ENCODE measurements at places on chromosomes 3 and 15.

DNA sequence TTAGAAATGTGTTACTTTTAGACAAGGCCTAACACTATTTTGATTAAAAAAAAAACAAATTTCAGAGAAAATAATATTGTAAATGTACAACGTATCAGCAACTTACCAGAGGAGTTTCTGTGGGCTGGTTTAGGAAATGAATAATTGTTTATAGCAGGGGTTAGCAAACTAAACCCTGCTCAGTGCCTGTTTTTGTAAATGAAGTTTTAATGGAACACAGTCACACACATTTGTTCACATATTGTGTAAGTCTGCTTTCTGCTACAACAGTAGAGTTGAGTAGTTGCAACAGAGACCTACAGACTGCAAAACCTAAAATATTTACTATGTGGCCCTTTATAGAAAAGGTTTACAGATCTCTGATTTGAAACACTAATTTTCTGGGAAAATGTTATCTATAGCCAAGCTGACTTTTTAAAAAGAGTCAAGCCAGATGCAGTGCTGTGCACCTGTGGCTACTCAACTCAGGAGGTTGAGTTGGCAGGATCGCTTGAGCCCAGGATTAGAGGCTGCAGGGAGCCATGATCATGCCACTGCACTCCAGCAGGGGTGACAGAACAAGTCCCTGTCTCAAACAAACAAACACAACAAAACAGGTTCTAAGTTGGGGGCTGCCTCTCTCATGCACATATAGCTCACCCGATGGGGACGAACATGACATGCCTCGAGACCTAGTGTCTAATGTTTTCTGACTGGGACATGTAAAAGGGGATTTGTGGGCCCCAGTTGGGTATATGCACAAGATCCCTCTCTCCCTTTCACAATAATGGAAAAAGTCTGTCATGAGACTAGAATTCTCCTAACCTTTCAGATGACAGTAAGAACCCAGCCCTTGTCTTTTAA, 182.5 kb downstream of the TNIK start:
- no peak for DNase-seq

GRCh38 chr3:41209646-41210045, 10.3 kb downstream of the CTNNB1 start:
- DNase-seq = no peak

DNA sequence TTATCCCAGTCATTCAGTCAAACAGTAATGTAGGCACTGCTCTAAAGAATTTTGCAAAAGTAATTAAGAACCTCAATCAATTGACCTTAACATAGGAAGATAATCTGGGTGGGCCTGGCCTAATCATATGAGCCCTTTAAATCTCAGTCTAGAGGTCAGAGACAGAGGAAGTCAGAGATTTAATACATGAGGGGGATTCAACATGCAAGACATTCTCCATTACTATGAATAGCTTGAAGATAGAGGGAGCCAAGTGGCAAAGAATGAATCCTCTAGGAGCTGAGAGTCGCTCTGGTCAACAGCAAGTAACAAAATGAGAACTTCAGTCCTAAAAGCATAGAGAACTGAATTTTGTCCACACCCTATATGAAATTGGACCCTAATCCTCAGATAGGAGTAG, 39.0 kb upstream of the MBNL1 start:
- no peak for DNase-seq

DNA sequence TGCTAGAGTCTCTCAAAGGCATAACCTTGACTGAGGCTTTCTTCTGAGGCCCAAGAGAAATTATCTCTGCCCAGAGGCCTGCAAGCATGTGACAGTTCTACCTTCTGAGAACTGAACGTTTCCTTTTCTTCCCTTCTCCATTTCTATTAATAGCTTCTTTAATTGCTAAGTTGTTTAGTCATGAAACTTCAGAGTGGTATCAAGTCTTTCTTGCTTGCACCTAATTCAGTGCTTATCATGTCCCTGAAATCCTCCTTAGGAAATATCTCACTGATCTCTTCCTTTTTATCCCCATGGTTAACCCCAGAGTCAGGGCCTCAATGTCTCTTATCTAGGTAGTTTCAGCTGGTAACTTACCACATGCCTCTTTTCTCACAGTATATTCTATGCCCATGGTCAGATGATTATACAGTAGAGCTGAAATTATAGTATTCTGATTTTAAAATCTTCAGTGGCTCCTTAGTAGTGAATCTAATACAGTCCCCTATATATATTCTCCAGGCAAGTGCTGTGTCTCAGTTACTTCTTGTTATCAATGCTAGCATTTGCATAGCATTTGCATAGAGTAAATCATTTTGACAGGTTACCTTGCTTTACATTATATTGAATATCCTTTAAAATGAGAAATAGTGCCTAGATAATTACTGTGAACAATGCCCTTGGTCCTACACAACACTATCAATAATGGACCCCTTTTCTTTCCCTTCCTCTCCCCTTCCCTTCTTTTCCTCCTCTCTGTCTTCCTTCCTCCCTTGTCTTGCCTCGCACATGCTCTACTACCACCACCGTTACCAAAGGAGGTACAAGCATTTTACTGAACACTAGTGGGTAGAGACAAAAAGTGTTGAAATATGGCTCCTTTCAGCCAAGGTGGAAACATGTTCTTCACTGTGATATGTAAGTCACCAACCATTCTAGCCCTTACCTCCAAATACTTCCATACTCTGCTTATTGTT, 33.0 kb downstream of the KBTBD8 start:
- DNase-seq = no peak

GRCh38 chr3:184608209-184608608, 46.6 kb downstream of the EPHB3 start:
- no peak for DNase-seq

- no peak for DNase-seq
Observed at GRCh38 chr3:185658504-185658912, 72.4 kb downstream of the SENP2 start.

- DNase-seq = no peak
Observed at GRCh38 chr3:28799084-28799483, 450.5 kb upstream of the AZI2 start.

DNA sequence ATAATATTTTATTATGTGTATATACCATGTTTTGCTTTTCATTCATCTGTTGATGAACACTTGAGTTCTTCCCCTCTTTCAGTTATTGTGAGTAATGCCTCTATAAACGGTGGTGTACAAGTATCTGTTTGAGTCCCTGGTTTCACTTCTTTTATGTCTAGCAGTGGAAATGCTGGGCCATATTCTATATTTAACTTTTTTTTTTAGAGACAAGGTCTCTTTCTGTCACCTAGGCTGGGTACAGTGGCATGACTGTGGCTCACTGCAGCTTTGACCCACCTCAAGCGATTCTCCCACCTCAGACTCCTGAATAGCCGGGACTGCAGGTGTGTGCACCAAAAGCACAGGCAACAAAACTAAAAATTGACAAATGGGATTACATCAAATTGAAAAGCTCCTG, 19.9 kb downstream of the GOLM2 start:
- DNase-seq = no peak

- DNase-seq = no peak
Observed at GRCh38 chr15:62377736-62378480, 212.8 kb upstream of the C2CD4B start.

GRCh38 chr3:147423537-147423797, 14.3 kb downstream of the ZIC1 start:
- no peak for DNase-seq

DNA sequence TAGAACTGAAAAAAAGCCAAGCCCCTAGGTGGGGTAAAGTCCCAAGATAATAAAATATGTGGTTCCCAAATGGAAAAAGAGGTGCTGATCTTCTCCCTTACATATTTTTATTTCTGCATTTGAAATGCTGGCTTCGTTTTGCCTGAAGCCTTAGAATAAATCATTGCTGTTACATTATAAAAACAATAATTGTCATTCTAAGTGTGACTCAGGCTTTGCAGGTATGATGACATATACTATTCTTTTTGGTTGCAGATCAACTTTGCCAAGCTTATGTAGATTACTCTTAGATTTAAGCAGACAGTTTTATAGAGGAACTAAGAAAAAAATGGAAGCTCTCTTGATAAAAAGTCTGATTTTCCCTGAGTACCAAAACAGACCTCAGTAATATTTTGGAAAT, 7.5 kb downstream of the IDH3A start:
- no peak for DNase-seq

DNA sequence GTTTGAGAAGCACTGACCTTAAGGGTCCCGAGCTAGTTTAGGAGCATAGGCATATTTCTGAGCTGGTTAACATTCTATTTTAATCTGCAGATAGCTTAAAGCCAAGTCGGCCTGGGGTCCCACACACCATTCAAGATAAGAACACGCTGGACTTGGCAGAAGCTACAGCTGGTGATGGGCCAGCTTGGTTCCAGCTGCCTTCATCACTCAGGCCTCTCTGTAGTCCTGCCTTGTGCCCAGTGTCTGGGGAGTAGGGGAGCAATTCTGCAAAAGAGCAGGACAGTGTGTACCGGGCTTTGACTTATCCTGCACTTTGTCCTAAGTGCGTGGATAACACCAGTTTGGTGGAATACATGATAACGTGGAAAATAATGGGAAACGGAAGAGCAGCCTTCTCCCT, 164.5 kb downstream of the MEGF11 start:
- DNase-seq = no peak

DNA sequence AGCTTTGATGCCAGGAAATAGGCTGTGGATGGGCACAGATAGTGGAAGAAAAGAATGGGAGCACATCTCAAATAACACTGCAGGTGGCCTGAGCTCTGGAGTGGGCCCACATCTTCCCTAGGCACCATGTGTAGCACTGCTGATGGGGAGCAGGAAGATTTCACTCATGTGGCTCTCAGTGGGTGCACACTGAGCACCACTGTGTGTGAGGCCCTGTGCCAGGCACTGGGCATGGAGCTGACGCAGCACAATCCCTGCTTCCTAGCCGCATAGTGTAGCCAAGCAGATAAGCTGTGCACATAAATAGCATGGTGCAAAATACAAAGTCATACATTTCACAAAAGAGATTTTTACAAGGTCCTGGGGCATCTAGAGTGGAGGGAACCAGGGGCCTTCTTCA, 101.6 kb downstream of the MOBP start:
- DNase-seq = no peak

GRCh38 chr3:127694467-127695215, 21.9 kb downstream of the ABTB1 start:
- peak; percentile 46 for DNase-seq

DNA sequence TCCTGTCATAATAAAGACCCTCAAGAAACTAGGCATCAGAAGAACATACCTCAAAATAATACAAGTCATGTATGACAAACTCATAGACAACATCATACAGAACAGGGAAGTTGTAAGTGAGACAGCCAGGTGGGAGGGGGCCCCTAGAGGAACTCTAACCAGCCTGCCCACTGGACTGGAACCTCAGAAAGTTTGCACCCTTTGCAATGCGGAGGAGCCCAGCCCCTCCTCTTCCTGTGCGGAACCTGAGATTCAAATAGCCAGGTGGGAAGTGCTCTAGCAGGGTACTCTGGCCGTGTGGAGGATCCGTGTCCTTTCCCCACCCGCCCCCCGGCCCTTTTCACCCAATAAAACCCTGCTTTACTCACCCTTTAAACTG, 387.0 kb upstream of the CBLB start:
- DNase-seq = no peak

GRCh38 chr3:166052440-166052839, 215.2 kb upstream of the BCHE start:
- DNase-seq = no peak

GRCh38 chr3:112615989-112616731, 24.8 kb downstream of the CCDC80 start:
- DNase-seq = no peak

- DNase-seq = peak; percentile 2
Observed at GRCh38 chr15:58724466-58724865, 25.0 kb downstream of the ADAM10 start.

- DNase-seq = no peak
Observed at GRCh38 chr3:43288850-43289249, 2.5 kb downstream of the SNRK start.

DNA sequence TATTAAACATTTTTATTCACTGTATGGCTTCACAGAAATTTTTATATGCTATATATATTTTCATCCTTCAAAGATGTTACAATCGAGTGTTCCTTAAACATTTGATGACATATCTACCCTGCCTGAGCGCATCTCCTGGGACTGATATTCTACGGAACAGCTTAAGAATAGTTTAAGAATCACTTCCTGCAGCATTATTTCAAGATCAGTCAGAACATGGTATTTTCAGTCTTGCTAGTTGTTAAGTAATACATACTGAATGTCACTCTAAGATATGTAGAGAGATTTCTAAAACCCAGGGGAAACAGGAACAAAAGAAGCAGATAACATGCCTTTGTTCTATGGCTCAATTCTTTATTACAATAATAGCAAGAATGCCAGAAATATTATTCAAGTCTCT, 8.7 kb downstream of the COL8A1 start:
- DNase-seq = no peak

- DNase-seq = peak; percentile 14
Observed at GRCh38 chr15:41465822-41466421, 27.8 kb upstream of the ITPKA start.

DNA sequence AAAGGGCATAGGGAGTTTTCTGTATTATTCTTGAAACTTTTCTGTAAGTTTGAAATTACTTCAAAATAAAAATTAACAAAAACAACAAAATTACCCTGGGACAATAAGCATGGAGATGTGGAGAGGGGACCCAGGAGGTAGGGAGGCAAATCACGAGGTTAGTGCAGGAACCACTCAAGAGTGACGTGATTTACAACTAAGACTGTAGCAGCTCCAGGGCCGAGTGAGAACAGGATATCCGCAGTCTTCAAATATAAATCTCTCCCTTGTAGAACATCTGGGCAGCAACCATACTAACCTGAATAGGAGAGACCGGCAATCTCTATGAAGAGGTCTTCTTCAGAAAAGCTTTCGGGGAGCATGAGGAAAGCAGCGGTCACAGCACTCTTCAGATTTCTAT, 17.3 kb downstream of the TAMM41 start:
- no peak for DNase-seq

DNA sequence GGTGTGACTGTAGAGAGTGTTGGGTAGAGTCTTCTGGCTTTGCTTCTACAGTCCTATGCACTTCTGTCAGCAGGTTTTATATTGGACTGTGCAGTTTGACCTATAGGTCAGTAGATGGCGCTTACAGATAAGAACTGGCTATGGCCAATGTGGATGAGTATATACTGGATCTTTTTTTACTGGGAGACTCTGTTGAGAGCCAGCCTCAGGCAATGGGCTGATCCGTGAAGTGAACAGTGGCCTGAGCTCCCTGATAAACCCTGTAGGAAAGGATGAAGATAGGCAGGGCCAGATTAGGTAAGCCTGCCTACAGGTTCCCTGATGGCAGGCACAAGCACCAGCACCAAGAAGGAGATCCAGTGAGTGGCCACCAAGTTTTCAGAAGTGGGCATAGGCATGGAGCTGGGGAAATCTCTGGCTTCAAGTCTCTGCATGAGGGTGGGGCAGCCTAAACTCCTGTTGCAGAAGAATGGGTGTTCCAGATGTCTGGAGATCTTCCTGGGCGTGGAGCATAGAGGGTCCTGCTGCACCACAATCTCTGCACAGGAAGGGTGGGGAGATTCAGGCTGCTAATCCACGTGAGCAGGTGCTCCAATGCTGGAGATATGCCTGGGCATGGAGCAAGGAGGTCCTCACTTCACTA, 326.0 kb upstream of the SGO1 start:
- DNase-seq = peak; percentile 12

DNA sequence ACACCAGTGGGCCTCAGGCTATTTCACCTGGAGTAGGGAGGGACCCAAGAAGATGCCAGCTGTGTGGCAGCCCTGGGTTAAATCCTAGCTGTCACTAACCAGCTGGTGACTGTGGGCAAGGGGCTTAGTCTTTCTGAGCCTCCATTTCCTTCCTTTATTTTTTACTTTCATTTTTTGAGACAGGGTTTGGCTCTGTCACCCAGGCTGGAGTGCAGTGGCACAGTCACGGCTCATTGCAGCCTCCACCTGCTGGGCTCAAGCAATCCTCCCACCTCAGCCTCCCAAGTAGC, 108.0 kb upstream of the SMAD3 start:
- DNase-seq = no peak
